Urothelium cell line (cell line): ENCODE measurements at places on chromosomes 13 and 19.

- DNase-seq, result peak; percentile 23
Measured at GRCh38 chr13:43245374-43245964, 222.1 kb downstream of the DNAJC15 start.

DNA sequence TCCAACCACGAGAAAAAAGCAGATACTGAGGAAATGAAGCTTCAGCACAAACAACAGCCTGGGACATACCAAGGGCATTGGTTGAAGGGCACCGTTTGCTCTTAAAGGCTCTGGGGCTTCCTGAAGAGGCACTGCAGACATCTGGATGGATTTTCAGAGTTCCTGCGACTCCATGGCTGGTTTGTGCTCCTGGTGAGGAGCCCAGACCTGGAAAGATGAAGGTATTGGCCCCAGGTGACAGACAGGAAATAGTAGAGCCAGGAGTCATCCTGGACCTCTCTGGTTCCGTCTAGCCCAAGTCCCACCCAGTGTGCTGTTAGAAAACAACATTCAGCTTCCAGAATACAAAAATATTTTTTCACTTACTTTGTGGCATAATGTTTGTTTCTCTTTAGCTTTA lies 6.3 kb downstream of the IL17D start:
- no peak for DNase-seq

- DNase-seq, result no peak
Measured at GRCh38 chr19:23305555-23305954, 55.4 kb upstream of the ZNF724 start.

- DNase-seq, result no peak
Measured at GRCh38 chr13:43725460-43725859, 61.3 kb downstream of the ENOX1 start.

DNA sequence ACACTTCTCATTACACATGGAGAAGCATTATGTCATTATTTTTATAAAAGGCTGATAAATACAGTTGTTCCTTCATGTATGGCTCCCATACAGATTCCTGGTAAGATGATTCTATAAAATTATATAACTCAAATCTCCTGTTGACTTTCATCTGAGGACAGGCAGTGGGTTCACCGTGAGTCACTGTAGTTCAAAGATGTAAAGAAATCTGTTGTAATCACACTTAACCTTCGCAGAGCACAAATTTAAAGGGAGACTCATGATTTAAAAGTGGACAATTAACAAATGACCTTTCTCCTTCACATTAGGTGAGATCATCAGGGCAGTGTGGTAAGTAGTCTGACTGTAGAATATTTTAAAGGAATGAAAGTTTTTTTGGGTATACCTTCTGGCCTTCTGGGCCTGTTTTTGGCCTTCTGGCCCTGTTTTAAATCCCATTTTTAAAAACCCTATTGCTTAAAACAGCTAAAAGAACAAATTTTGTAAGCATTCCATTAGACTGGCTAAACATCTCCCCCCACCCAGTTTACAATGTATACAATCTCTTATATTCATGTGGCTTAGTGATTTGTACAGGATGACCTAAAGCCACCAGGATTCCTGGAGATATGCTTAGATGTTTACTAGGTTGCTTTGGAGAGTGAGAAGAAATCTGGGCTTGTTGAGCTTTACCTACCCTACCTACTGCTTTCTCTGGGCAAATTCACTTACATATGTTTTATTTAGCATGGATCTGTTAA lies 171.2 kb downstream of the ITGBL1 start:
- DNase-seq, result no peak

GRCh38 chr13:105634059-105634458 lies 901.4 kb downstream of the EFNB2 start:
- DNase-seq, result no peak

DNA sequence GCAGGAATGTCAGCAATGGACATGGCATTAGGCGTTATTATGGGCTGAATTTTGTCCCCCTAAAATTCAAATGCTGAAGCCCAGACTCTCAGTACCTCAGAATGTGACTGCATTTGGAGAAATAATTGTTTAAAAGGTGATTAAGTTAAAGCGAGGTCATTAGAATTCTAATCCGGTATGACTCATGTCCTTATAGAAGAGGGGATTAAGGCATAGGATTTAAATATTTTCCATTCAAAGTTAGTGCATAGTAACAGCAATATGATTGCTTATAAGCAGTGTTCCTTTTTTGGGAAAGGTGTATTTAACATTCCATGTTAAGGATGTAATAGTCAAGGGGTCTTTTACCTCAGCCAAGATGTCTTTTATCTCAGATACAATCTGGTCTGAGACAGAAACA lies 95.5 kb downstream of the NHLRC3 start:
- DNase-seq, result no peak

GRCh38 chr19:10193790-10194499 lies 808 bp downstream of the DNMT1 start:
- DNase-seq, result peak; percentile 33

GRCh38 chr13:114334305-114335053 lies 20.2 kb downstream of the CHAMP1 start:
- DNase-seq, result no peak
